ENCODE measurements at places on chromosomes 3 and 15.

- no peak for DNase-seq
These were observed 1.2 kb upstream of the FAM81A start for GRCh38 chr15:59436774-59437141.

DNA sequence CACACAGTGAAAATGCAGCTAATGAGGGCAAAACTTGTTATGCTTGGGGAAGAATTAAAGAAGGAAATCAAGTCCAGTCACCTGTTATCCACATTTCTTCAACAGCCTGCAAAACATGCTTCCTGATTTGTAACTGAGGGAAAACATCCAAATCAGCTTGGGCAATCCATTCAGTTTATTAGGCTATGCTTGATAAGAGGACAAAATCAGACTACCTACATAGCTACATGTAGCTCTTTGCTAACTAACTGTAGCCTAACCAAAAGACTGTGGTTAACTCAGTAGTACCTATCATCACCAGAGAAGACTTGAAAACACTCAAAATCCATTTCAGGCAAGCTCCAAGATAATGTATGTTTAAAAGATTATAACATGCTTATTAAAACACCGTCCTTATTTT lies 436.4 kb downstream of the SHQ1 start:
- no peak for DNase-seq

- DNase-seq = no peak
These were observed 72.1 kb downstream of the TLE3 start for GRCh38 chr15:70025413-70026296.

DNA sequence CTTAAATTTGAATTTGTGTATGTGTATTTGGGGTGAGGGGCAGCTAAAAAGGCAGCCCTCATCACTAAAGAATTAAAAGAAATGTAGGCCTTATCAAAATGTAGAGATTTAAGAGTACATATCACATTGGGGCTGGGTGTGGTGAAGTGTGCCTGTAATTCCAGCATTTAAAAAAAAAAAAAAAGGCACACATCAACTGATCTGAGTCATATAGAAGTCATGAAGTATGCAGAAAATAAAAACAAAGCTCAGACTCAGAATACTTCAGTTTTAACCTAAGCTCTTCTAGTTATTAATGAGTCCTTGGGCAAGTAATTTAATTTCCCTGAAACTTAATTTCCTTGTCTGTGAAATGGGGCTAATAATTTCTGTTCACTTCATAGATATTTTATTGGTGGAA lies 31.6 kb downstream of the SLC24A1 start:
- DNase-seq = no peak
